Fibroblast of skin of left biceps (primary cell): ENCODE measurements at places on chromosomes 6 and 20.
A peak's percentile ranks its signal among the peaks of the same experiment; 100 is the strongest.

DNA sequence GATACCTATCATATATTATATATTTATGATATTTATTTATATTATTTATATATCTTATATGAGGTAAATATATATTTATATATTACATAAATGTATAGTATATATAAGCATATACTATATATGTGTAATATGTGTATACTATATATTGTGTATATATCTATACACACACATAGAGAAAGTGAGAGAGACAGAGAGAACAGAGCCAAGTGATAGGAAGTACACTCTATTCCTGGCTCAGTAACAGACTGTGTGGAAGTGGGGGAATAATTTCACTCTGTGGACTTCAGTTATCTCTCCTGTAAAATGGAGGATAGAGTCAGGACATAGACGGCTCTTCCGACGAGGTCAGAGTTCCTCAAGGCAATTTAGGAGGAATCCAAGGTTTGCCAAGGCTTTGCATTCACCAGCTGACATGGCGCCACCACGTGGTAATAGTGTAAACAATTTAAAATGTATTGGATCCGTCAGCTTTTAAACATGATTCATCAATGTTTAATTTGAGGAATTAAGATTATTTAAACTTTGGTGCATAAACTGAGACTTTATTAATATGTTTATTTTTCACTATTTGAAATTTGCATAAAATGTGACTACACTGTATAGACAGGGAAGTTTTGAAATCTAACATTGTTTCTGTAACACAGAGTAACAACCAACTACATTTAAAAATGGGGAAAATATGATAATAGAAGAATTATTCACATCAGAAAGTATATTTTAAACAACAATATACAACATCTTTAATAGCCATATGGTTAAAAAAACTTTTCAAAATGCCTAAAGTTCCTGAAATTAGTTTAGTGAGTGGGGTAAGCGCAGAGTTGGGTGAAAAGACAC lies 75.4 kb upstream of the TMEM244 start:
- DNase-seq, result peak; percentile 32

DNA sequence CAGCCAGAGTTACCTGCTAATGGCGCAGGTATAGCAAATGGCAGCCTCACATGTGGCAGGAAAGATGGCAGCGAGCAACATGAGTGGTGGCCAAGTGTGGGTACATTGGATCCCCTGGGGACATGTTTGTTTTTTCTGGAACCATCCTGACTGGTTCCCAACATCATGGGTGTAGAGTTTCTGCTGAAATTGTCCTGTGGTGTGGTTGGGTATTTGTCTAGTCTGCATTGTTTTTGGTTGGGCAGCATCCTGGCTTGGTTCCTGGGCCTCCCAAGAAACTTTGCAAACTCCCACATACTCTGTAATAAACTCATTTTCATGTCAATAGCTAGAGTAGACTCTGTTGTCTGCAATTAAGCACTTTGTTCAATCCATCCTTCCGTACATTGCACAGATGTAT lies 282.6 kb downstream of the CDC5L start:
- DNase-seq, result no peak

- DNase-seq, result no peak
Observed at GRCh38 chr6:127606131-127606562, 29.2 kb downstream of the C6orf58 start.

GRCh38 chr6:42963179-42963854 lies 2.8 kb downstream of the GNMT start:
- no peak for DNase-seq

GRCh38 chr6:149026530-149026942 lies 279.7 kb downstream of the UST start:
- peak; percentile 77 for DNase-seq

GRCh38 chr6:74939721-74940620 lies 265.9 kb downstream of the COL12A1 start:
- peak; percentile 58 for DNase-seq

DNA sequence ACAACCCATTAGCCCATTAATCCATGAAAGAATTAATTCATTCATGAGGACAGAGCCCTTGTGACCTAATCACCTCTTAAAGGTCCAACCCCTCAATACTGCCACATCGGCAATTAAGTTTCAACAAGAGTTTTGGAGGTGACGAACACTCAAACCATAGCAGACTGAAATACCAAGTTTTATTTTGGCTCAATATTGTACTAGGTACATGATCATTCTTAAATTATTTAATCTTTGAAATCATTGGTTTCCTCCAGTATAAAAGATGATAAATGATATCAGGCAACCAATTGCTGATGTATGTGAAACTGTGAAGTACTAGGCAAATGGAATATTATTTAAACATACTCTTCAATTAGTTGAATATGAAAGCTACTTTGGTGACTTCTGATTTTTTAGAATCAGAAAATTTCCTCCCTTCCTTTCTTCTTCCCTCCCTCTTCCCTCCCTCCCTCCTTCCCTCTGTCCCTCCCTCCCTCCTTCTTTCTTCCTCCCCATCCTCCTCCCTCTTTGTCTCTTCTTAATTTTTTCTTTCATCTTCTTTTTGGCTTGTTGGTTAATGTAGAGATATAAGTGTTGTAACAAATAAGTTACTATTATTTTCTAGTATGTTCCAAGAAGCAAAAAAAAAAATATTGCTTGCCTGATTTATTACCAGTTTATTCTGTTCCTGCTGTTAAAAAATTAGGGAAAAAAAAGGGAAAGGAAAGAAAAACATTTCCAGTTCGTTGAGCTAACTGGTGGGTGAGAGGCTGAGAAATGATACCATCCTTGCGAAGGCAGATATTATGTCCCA lies 233.9 kb upstream of the ZNF217 start:
- DNase-seq, result no peak

DNA sequence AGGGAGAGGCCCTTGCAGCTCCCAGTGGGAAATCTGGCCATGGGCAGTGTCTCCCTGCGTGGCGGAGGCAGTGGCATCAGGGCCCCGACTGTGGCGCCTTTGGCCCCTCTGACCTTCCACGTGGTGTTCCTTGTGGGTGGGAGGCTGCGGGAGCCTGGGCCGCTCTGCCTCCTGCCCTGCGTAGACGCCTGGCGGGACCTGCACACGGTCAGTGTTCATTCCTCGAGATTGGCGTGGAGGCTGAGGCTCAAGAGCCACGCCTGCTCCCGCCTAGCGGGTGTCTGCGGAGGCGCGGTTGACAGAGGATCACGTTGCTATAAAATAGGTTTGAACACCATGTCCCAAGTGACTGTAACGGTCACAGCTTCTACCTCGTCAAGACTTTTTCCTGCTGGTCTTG lies 14.0 kb downstream of the COL9A3 start:
- no peak for DNase-seq

DNA sequence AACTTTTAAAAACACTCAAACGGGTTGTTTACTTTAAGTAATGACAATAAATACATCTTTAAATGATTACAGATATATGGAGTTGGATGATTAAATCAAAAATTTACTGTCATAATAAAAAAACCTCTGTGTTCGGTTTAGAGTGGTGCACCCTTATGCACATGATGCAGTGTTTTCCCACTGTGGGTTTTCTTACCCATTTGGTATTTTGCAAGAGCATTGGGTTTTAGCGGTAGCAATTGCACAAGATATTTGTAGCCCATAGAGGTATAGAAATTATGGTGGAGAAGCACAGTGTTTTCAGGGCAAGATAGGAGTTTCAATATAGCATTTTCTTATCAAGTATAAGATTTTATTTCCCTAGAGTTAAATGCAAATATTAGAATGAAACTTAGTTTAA lies 410.8 kb upstream of the PLCB4 start:
- no peak for DNase-seq

DNA sequence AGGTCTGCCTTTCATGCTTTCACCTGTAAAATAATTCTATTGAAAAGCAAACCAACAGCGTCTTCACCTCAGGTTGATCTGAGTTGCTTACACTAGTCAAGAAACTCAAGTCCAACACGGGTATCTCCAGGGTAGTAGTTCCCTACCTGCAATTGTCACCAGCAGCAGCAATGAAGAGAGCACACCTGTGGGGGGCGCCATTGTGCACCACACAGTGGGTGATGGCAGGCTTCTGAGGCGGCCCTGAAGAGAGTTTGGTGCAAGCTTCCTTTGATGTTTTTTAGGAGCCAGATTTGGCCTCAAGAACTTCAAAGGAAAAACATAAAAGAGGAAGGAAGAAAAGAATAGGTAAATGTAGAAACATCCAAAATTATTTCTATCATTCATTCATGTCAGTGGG lies 45.1 kb downstream of the KIAA0319 start:
- DNase-seq, result no peak

DNA sequence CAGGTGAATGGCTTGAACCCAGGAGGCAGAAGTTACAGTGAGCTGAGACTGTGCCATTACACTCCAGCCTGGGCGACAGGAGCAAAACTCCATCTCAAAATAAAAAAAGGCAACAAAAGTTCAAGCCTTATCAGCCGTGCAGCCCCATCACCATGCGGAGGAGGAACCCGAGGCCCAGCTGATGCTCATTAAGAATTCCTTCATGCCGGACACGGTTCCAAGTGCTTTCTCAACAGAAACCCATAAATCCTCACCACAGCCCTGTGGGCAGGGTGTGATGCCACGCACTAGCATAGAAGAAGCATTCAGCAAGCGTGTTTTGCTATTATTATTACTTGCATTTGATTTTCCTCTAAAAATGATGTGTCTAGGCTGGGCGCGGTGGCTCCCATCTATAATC lies 56.3 kb downstream of the PREX1 start:
- DNase-seq, result no peak

DNA sequence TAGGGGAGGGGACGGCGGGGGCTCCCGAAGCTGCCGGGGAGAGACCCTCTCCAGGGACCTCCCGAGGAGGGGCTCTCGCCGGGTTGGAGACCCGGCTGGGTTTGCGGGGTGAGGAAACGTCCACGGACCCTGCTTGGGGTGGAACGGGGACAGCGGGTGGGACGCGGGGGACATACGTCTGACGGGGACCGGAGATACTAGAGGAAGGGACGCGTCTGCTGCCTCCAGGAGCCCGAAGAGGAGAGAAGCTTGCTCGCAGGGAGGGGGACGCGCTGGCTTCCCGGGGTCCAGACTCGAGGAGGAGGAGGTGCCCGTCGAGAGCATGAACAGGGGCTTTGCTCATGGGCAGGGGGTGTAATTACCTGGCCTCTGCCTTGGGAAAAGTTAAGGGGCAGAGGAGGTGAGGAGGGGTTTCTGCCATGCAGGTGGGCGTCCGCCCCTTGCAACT lies 593 bp downstream of the DNMT3B start:
- DNase-seq, result no peak

GRCh38 chr6:99761711-99762110 lies 155.1 kb downstream of the PRDM13 start:
- no peak for DNase-seq

DNA sequence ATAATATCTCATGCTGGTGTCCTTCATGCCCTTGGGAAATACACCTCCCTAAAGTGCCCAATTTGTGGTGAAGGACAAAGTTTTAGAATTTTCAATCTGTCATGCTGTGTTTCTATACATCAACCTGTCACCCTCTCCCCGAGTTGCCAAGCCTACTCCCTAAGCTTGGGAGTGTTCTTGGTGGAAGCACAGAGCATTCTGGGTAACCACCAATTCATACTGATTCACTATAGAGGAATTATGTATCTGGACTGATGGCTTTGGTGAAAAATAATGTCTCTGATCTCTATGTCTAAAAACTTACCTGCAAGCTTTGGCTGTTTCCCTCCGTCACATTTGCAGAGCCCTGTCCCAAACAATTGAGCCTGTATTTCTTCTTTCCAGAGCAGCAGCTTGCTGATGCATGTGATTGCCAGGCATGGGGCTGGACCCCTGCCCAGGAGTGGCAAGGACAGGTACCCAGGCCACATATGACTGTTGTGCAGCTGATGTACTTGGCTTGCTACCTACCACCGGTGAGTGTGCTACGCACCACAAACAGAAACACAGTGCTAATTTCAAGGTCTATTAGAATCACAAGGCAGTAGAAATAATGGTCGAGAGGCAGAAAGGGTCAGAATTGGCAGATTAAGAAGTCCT lies 202.8 kb upstream of the CITED2 start:
- DNase-seq, result no peak

- DNase-seq, result no peak
Observed at GRCh38 chr6:36873115-36873514, 1.5 kb downstream of the PPIL1 start.

GRCh38 chr6:40075056-40075590 lies 140.9 kb upstream of the MOCS1 start:
- no peak for DNase-seq

DNA sequence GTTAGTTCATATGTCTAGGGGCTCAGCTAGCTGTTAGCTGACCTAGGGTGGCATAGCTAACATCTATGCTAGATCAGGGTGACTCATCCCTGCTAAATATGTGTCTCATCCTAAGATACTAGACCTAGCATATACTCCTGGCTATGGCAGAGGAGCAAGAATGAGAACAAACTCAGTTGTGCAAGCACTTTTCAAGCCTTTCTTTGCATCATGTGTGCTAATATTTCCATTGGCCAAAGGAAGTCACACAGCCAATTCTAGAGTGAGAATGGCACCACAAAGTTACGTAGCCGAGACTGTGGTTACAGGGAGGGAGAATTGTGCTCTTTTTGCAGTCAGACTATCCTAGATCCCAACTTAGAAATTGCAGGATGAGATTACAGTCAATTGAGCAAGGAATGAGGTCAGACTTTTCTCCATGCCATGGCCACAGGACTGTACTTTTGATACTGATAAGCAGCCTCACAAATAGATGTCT lies 78.7 kb downstream of the PLCB4 start:
- no peak for DNase-seq

DNA sequence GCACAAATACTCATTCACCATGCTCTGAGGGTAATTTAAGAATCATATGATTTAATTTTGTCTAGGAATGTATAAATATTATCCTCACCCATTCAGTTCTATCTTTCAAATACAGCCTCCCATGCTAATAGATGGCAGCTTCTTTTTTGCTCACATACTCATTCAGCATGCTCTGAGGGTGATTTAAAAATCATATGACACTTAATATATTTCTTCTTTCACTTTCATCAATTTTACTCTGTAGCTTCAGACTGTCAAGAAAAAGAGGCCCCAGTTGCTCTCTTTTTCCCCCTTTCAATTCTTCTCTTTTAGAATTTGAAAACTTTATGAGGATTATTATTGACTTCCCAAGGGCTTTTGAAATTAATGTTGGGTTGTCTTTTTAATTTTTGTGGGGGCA lies 161.7 kb upstream of the LAMP5 start:
- no peak for DNase-seq

DNA sequence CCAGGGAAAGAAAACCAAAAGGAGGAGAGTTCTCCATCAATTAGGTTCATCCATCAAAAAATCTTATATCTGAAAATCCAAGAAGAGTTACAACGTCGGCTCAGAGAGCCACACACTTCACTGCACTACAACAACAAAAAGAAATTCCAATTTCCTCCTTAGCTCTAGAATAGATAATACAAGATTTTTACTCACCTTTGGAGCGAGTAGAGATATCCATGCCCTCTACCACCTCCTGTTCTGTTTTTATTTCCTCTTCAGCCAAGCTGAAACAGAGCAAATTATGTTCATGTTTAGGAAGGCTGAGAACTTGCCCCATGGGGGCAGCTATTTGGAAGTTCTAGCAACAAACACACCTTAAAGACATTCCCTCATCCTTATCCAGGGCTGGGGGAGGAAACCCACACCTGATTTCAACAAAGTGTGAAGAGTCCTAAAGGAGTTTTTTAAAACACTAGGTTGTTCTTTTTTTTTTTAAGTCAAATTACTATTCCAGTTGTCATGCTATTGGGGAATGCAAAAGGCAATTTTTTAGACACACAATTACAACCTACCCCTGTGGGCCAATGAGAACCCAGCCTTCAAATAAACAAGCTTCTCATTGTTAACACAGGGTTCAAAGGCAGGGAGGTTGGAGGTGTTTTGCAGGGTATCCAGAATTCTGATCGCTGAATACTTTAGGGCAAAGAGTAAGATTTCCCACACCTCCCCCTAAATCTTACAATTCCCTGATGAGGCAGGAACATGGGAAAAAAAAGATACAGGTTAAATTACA lies 8.7 kb downstream of the ZMYND8 start:
- DNase-seq, result no peak

- DNase-seq, result no peak
Observed at GRCh38 chr6:153392156-153392555, 261.1 kb upstream of the RGS17 start.
